ENCODE measurements at places on chromosomes 11 and 22. TPM values are rescaled to one million over a fixed set of nuclear protein-coding genes. Genes with fewer than 3 reads are reported as not detected.

GRCh38 chr11:21511835-21512440, 680.9 kb upstream of the ANO5 start:
- H3K4me1 ChIP-seq, result no peaks in the 10 kb centered on the region
- no peaks in the 10 kb centered on the region for H3K36me3 ChIP-seq
- H3K4me3 ChIP-seq, result no peak overlapping the region

DNA sequence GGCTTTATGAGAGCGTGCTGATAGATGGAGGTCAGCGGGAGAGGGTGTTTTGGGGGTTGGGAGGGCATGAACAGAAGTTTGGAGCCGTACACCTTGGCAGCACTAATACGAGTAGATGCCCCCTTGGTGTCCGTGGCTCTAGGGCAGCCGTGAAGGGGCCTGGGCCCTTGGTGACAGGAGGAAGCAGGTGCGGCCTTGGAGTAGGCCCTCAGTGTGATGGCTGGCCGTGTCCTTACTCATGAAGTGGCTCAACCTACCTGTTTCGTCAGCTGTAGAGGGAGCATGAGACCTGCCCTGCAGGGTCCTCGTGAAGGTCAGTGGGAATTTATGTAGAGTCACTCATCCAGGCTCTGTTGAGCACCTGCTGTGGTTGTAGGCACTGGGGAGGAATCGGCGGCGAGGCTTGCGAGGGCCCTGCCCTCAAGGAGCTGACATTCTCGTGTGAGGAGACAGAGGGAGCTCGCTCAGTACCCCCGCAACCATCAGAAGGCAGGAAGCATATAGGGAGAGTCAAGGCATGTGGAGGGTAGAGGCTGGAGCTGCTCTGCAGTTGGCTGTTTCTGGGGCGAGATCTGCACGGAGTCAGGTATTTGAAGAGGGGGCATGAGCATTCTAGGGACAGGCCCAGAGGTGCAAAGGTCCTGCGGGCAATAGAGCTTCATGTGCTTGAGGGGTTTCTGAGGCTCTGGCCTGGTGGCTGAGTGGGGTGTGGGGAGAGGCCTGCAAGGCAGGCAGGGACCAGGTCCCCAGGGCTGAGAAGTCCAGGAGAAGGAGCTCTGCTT, 39.6 kb downstream of the TBC1D22A start:
- H3K27me3 ChIP-seq, result no peaks in the 10 kb centered on the region
- DNase-seq, result no peak
- H3K4me1 ChIP-seq, result peaks cover 15% of the 10 kb centered on the region
- H3K27ac ChIP-seq, result no peak overlapping the region
- H3K4me3 ChIP-seq, result no peak overlapping the region
- H3K36me3 ChIP-seq, result peaks cover 30% of the 10 kb centered on the region

GRCh38 chr11:45857961-45858474, 10.7 kb downstream of the CRY2 start:
- no peaks in the 10 kb centered on the region for H3K4me1 ChIP-seq
- no peak overlapping the region for H3K4me3 ChIP-seq
- peaks cover 12% of the 10 kb centered on the region for H3K36me3 ChIP-seq
- DNase-seq, result no peak

CLMP gene
- total RNA-seq, result 0.58 TPM

DNA sequence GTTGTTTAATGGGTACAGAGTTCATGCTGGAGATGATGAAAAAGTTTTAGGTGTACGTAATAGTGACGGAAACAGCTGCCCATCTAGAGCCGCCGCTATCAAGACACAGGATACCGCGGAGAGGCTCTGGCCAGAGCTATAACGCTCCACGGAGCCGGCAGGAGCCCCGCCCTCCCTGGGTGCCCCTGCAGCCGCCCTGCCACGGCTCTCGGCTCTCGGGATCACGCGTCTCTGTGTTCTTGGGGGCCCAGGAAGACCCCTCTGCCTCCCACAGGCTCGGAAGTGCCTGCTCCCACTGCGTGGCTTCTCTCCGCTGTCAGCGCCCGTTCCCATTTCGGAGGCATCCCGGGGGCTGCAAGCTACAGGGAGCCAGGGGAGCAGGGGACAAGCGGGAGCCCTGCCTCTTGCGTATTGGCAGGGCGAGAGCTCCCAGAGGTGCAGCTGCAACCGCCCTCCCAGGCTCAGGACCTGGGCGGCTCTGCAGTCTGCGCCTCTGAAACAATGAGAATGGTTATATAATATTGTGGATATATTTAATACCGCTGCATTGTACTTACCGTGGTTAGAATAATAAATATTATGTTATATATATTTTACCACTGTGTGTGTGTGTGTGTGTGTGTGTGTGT, 13.7 kb downstream of the GLYATL2 start:
- H3K36me3 ChIP-seq, result no peaks in the 10 kb centered on the region
- H3K4me3 ChIP-seq, result no peak overlapping the region
- H3K4me1 ChIP-seq, result no peaks in the 10 kb centered on the region
- peaks cover 10% of the 10 kb centered on the region for H3K27me3 ChIP-seq
- no peak for DNase-seq
- H3K27ac ChIP-seq, result no peak overlapping the region

- peaks cover 57% of the 10 kb centered on the region for H3K27me3 ChIP-seq
- H3K4me3 ChIP-seq, result no peak overlapping the region
- H3K27ac ChIP-seq, result no peak overlapping the region
Measured at GRCh38 chr22:45629469-45630089, 42.1 kb upstream of the ATXN10 start.

GRCh38 chr11:45209891-45210699, 63.7 kb downstream of the PRDM11 start:
- DNase-seq, result no peak
- peaks cover 8% of the 10 kb centered on the region for H3K4me1 ChIP-seq
- no peaks in the 10 kb centered on the region for H3K27me3 ChIP-seq
- H3K4me3 ChIP-seq, result no peak overlapping the region
- no peak overlapping the region for H3K27ac ChIP-seq
- no peaks in the 10 kb centered on the region for H3K36me3 ChIP-seq

All from activated CD8-positive, alpha-beta memory T cell treated with anti-CD3 and anti-CD28 coated beads, Interleukin-2, amount 10 ng/mL, durations not matched to agents 7 days and 5 days (primary cell).